ENCODE measurements at places on chromosomes 6 and 20. TPM values are rescaled to one million over a fixed set of nuclear protein-coding genes. Genes with fewer than 3 reads are reported as not detected.
A peak's percentile ranks its signal among the peaks of the same experiment; 100 is the strongest.

DNA sequence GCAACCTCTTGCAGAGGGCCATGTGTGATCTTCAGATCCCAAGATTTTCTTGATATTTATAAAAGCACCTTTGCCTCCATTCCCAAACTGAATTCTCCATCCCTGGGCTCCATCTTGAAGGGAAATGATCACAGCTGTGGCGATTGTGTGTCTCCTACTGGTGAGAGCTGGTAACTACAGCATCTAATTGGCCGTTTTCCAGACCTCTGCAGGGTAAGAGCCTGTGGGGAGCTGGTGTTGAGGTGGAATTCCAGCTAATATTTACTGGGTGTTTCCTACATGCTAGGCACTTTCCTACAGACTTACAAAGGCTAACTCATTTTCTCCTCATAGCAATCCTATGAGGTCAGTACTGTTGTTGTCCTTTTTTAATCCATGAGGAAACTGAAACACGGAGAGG, 59.2 kb upstream of the FNDC1 start:
- no peak for DNase-seq

- DNase-seq: no peak
These were observed 35.2 kb downstream of the ILRUN start for GRCh38 chr6:34661357-34661756.

- no peak for DNase-seq
These were observed 258.8 kb downstream of the TMEM242 start for GRCh38 chr6:157064502-157064901.

- no peak for DNase-seq
These were observed 15.7 kb downstream of the TMEM181 start for GRCh38 chr6:158575550-158575949.

GRCh38 chr20:33111306-33111705, 31.9 kb downstream of the BPIFB4 start:
- DNase-seq: no peak

GRCh38 chr6:29847871-29848630, 20.4 kb downstream of the HLA-G start:
- DNase-seq: peak; percentile 30

DNA sequence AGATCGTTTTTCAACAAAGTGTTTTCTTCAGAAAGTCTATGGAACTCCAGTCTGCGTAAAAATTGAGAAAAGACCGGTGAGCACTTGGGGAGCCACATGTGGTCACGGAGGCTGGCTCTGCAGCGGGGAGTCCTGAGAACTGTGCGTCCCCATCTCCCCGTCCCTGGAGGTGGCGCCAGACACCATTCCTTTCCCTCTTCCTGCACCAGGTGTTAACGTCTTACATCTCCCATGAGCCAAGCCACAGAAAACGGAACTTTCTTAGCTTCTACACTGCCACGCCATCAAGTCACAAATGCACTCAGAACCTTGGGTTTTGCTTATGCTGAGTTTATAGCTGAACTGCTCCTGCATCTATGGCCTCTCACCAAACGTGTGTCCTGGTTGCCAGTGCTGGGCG, 62.6 kb downstream of the GINS1 start:
- DNase-seq: peak; percentile 18

GRCh38 chr20:1937316-1937976, 42.2 kb downstream of the SIRPA start:
- DNase-seq: no peak

- no peak for DNase-seq
These were observed 230.2 kb downstream of the PRKN start for GRCh38 chr6:162497389-162497788.

Gene OPRL1
- polyA plus RNA-seq: 1.2 TPM

Gene DNMT3B
- polyA plus RNA-seq: 7.6 TPM
